ENCODE measurements at places on chromosomes 5 and 9. TPM values are rescaled to one million over a fixed set of nuclear protein-coding genes. Genes with fewer than 3 reads are reported as not detected.

The HTR1A gene
- total RNA-seq: not detected

DNA sequence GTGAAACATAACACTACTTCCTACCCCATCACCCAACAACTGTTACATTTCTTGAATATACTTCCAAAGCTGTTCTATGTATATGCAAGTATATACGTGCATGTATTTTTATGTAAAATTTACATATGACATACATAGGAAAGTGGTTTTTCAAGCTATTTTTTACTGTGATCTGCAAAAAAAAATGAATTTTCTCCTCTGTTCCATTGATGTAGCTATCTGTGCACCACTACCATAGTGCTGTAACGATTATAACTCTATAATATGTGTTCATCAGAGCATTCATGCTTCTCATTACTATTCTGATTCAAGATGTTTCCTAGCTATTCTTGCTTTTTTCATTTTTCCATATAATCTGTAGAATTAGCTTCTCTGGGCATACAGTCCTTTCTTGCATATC, 164.0 kb downstream of the DEPDC1B start:
- peaks cover 11% of the 10 kb centered on the region for H3K27me3 ChIP-seq
- no peak overlapping the region for H3K4me3 ChIP-seq
- DNase-seq: no peak
- H3K27ac ChIP-seq: no peak overlapping the region
- H3K36me3 ChIP-seq: no peaks in the 10 kb centered on the region
- H3K4me1 ChIP-seq: peaks cover 4% of the 10 kb centered on the region

The CDH9 gene
- total RNA-seq: not detected

The LCN12 gene
- 3.5 TPM for total RNA-seq

GRCh38 chr9:73155377-73155776, 3.7 kb downstream of the ANXA1 start:
- peaks cover 71% of the 10 kb centered on the region for H3K4me1 ChIP-seq
- H3K36me3 ChIP-seq: peaks cover 40% of the 10 kb centered on the region
- H3K4me3 ChIP-seq: peak overlapping the region; percentile 84

DNA sequence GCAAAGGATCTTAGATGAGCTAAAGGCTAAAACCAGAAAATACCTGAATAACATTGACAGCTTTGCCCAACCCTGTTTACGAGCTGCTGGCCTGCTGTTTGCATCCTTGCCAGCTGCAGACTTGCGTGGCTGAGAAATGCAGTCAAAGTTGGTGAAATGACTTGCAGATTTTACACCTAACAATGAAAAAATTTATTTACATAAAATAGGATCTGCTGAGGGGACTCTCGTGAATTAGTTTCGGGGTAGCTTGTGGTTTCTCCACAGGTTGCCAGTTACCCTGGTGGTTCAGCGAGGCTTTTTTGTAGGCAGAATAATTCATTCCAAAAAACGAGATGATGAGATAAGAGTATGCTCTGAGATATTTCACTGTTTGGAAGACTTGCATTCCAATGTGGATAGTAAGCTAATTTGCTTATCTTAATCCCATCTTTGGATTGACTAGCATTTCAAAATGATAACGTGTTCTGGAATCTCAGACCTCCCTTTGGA, 65.7 kb upstream of the FANCC start:
- H3K27ac ChIP-seq: no peak overlapping the region
- H3K4me1 ChIP-seq: no peaks in the 10 kb centered on the region
- no peaks in the 10 kb centered on the region for H3K36me3 ChIP-seq
- peaks cover 15% of the 10 kb centered on the region for H3K27me3 ChIP-seq

DNA sequence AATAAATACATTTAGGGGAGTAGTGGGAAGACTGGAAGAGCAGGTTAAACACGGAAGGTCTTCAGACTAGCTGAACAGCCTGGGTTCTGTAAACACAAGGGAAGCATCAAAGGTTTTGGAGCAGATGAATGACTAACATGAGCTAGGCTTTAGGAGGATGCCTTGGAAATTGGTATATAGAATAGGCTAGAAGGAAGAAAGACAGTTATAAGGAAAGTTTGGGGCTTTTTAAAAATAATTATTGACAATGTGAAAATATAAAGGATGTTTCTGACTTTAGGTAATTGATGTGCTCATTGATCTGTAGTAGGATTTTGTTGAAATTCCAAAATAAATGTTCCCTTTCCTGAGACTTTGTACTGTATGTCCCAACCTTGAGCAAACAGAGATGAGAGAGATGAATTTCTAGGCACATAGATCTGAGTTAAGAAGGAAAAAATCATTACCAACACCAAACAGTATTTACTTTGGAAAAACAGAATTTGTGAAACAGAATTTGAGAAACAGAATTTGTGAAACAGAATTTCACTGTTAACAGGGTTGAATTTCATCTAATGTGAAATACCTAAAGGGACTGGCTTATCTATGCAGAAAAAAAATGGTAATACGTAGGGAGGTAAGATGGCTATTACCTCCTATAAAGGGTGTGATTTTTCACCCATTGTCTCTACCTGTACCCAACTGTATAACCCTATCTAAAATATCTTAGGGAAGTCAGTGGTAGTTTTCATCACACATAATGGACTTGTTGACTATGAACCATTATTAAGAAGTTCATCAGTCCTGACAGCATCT, 28.8 kb downstream of the SKP2 start:
- H3K27me3 ChIP-seq: no peaks in the 10 kb centered on the region
- peaks cover 74% of the 10 kb centered on the region for H3K36me3 ChIP-seq
- no peak overlapping the region for H3K27ac ChIP-seq
- no peak overlapping the region for H3K4me3 ChIP-seq
- DNase-seq: no peak

GRCh38 chr5:431001-431710, 11.8 kb upstream of the EXOC3 start:
- H3K27me3 ChIP-seq: no peaks in the 10 kb centered on the region
- peaks cover 10% of the 10 kb centered on the region for H3K4me1 ChIP-seq
- peak; percentile 50 for DNase-seq
- H3K27ac ChIP-seq: no peak overlapping the region

Measured in activated CD4-positive, alpha-beta T cell treated with anti-CD3 and anti-CD28 coated beads, Interleukin-2, amount 10 ng/mL, durations not matched to agents 7 days and 5 days (primary cell).